ENCODE measurements at places on chromosomes 3 and 15.

DNA sequence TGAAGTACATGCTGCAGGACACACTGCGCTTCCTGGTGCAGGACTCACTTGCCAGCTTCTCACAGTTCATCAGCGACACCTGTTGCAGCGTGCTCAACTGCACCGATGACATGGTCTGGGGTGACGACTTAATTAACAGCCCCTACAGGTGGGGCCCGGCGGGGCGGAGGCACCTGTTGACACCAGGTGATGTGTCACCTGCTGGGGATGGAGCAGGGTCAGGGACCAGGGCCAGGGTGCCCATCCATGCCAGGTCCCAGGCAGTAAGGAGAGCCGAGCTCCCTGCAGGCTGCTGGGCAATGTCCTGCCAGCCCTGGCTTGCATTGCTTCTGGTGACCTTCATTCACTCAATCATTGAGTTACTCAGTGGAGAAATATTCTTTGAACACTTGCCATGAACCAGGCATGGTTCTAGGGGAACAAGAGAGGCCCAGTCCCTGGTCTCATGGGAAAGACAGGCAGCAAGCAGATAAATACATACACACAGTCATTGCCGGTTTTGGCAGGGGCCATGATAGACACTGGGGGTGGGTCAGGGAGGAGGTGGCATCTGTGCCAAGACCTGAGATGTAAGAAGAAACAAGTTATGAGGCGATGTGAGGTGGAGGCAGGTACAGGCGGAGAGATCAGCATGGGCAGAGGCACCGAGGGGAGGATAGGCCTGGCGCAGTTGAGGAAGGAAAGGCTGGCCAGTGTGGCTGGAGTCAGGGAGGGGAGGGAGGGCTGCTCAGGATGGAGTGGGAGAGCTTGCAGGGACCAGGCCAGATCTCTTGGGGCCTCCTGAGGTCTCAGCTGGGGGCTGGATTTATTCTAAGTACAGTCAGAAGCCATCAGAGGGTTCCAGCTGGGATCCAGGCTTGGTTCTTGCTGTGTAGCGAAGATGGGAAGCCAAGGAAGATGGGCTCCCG is 30.8 kb downstream of the DNAH1 start:
- no peak for DNase-seq

- no peak for DNase-seq
These were observed 58.0 kb downstream of the ITPR1 start for GRCh38 chr3:4551051-4551711.

- peak; percentile 46 for DNase-seq
These were observed 27.1 kb downstream of the CPN2 start for GRCh38 chr3:194323785-194324735.

DNA sequence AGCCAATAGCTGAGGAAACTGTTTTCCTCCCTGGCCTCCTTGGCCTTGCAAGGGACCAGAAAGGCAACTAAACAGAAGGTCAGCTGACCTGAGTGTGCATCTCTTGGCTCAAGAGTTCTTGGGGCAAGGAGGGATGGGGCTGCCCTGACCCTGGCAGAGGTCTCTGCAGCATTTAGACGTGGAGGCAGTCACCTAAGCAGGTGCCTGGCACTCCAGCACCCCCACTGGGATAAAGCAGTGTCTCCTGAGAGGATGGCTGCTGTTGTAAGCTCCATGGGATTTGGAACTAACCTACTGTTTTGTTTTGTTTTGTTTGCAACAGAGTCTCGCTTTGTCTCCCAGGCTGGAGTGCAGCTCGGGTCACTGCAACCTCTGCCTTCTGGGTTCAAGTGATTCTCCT is 185.2 kb downstream of the TBC1D2B start:
- DNase-seq: no peak

GRCh38 chr15:37106490-37107001 is 6.2 kb upstream of the MEIS2 start:
- no peak for DNase-seq

- no peak for DNase-seq
These were observed 129.8 kb upstream of the CPNE4 start for GRCh38 chr3:132164469-132165092.

GRCh38 chr15:78620527-78621421 is at the start of gene CHRNA3:
TSS of gene CHRNA3 (minus strand) at chr15:78620996. CDS start at chr15:78620794, 202 bp downstream.
- no peak for DNase-seq

GRCh38 chr3:152760591-152760990 is 74.3 kb upstream of the P2RY1 start:
- DNase-seq: no peak

DNA sequence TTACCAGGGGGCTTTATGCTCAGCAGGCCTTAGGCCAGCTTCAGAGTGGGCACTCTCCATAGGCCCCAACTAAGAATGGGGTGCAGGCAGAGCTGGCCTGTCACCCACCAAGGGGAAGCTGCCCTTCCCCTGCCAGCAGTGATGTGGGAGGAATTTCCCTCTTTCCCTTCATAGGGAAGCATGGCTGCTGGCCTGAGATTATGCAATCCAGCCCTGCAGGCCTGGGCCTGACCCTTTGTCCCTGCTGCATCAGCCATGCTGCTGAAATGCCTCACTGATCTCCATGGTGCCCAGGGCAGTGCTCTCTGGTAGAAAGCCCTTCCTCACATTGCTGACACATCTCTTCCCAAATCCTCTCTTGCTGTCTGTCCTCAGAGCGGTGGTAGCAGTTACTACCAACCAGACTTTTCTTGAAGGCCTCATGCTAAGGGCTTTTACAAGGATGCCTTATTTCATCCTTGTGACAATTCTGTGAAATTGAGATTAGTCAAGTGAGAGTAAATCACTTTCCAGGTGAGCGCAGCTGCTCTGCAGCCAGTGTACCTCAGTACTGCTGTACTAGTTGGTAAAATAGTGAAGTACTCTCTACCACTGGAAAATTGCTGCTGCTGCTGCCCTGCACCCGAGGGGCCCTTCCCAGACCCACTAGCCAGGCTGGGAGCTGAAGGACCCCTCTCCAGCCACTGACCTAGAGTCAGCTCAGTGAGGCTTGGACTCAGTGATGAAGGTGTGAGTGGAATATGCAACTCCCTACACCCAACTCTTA is 33.8 kb downstream of the MRAS start:
- no peak for DNase-seq

GRCh38 chr3:114392831-114393230 is 99.0 kb downstream of the TIGIT start:
- DNase-seq: no peak

- DNase-seq: no peak
These were observed 512.9 kb upstream of the SGO1 start for GRCh38 chr3:20698896-20699295.

DNA sequence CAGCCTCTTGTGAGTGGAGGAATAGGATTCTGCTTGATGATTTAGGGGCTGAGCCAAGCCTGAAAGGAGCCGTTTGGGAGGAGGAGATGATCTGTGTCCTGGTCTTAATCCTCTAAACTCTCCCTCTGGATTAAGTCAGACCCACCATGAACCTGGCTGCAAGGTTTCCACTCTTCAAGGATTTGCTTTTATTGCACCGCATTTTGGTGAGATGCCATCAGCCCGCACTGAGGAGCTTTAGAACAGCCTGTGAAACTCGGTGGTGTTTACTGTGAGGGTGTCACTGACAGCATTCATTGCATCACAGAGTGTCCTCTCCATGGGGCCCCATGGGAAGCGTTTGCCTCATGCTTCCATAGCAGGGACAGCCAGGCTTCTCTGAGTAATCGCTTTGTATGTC is 59.2 kb downstream of the EPHB1 start:
- no peak for DNase-seq

DNA sequence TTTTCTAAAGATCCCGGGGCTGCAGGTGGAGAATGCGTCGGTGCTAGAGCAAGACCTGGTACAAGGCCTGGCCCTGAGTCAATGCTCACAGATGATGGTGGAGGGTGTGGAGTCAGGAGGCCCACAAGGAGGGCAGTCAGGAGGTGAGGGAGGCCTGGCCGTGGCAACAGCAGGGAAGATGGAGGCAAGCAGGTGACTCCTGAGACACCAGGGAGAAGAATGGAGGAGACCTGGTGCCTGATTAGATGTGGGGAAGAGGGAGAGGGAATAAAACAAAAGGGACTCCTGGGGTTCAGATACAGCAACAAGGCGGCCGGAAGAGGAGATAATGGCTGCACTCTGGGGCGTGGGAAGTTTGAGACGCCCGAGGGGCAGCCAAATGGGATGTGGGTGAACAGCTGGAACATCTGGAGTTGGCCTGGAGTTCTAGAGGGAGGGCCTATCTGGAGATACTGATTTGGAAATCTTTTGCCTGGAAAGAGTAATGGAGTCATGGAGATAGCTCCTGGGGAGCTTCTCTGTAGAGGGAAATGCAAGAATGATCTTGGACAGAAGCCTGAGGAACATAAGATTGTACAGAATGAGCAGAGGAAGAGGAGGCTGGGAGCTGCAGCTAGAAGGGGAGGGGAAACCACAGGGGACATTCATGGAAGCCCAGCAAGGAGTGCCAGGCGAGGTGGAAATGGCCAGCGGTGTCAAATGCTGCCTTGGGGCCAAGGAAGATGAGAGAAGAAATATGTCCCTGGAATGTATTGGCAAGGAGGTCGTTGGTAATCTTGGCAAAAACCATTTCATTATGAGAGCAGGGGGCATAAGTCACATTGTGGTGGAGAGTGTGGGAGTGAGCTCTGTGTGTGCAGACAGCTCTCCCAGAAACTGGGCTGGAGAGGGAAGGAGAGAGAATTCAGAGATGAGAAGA is 67.5 kb upstream of the CORO2B start:
- DNase-seq: no peak

DNA sequence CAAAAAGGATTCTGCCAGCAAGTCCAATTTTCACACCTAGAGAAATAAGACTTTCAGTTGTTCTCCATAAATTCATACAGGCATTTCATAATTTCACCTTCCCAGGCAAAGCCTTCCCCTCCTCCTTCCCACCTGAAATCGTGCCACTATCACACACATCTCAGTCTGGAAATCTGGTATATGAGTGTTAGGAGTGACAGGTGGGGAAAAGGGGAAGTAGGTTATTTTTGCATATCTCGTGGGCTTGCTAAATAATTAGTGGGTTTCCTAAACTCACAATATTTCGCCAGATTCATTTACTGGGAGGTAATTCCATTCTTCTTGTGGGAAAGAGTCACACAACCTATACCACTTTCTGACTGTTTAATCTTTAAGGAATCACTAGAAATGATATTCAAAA is 7.4 kb downstream of the ALDH1A2 start:
- no peak for DNase-seq

DNA sequence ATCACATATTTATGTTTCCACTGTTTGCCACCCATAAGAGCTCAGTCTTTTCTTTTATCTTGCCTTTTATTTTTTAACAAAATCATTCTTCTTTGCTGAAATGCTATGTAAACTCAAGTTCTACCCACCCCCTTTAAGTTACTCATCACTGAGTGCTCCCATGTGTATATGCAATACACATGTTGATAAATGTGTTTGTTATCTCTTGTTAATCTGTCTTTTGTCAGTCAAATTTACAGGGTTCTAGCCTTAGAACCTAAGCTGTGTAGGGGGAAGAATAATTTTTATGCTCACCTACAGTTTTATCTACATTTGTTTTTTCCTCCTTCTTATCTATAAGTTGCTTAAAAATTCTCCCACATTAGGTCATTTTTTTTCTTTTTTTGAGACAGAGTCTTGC is 1195.9 kb downstream of the ROBO2 start:
- no peak for DNase-seq

- no peak for DNase-seq
These were observed 86.7 kb upstream of the ANKRD34C start for GRCh38 chr15:79195802-79196201.

- DNase-seq: peak; percentile 33
These were observed 44.8 kb upstream of the RNU6-1 start for GRCh38 chr15:67884514-67885174.

DNA sequence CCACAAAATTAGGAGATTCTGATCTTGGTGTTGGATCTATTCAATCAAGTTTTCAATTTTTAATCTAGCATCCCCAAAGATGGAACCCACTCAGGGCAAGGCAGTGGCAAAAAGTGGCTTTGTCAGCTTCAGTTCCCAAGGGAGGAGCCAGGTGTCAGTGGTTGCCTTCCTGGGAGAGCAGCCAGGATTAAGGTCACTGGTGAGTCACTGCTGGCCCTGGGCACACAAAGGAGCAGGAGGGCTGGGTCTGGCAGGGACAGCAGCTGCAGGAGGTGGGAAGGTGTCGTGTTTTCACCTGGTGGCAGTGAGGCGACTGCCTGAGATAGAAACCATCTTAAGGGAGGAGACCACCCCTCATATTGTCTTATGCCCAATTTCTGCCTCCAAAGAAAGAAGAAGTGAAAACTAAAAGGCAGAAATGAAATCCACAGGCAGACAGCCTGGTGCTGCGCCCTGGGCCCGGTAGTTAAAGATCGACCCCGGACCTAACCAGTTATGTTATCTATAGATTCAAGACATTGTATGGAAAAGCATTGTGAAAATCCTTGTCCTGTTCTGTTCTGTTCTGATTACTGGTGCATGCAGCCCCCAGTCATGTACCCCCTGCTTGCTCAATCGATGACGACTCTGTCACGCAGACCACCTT is 5.9 kb upstream of the KLHL25 start:
- DNase-seq: no peak

- DNase-seq: no peak
These were observed 2.5 kb downstream of the NBEAL2 start for GRCh38 chr3:46981932-46982471.

GRCh38 chr3:88385090-88385489 is 235.3 kb downstream of the C3orf38 start:
- DNase-seq: no peak

DNA sequence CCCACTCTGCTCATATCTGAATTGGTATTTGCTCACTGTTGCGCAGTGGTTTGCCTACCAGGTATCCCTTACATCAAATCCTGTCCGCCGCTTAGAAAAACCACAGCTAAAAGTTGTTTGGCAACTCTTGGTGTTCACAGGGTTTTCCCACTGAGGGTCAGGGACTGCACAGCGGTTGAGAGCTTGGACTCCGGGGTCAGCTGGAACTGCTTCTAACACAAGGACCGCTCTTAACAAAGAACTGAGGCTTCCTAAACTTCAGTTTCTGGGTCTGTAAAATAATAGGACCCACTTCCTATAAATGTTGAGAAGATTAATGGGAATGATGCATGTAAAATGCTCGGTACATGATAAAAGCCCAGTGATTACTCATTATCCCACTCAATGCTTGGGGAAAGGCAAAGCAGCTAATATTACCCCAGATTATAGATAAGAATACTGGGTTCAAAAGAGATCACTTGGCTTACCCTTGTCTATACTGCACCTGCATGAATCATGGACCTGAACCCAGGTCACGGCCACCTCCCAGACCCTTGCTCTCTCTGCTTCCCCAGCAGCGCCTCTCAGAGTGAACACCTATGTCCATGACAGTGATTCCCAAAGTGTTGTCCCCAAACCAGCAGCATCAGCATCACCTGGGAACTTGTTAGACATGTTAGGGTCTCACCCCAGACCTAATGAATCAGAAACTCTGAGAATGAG is 36.1 kb downstream of the LIPC start:
- no peak for DNase-seq
